ENCODE measurements at places on chromosomes 2 and 18. TPM values are rescaled to one million over a fixed set of nuclear protein-coding genes. Genes with fewer than 3 reads are reported as not detected.

GRCh38 chr2:241223211-241224017, 34.9 kb downstream of the ANO7 start:
- no peak overlapping the region for H3K27ac ChIP-seq
- no peak for DNase-seq
- H3K27me3 ChIP-seq = no peaks in the 10 kb centered on the region
- peaks cover 2% of the 10 kb centered on the region for H3K4me1 ChIP-seq
- no peaks in the 10 kb centered on the region for H3K36me3 ChIP-seq

Gene SP140L
- 15.2 TPM for total RNA-seq

GRCh38 chr2:217055624-217056023, 195.8 kb upstream of the TNP1 start:
- no peaks in the 10 kb centered on the region for H3K27me3 ChIP-seq
- no peak overlapping the region for H3K27ac ChIP-seq
- H3K4me3 ChIP-seq = no peak overlapping the region
- no peaks in the 10 kb centered on the region for H3K36me3 ChIP-seq
- no peak for DNase-seq

DNA sequence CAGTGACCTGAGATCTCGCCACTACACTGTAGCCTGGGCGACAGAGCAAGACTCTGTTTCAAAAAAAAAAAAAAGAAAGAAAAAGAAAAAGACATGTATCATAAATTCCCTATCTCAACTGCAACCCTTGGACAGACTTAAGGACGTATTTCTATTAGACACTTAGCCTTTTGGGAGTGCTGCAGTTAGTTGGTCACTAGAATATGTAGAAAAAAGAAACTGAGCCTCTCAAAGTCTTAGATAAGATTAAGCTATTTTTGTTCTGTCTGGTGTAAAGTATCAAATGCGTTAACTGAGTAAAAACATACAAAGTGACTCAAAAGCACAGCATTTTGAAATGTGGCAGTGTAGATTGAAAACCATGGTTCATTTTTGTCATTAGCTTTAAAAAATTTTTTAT, 7.3 kb downstream of the NBEAL1 start:
- no peak overlapping the region for H3K27ac ChIP-seq
- no peaks in the 10 kb centered on the region for H3K36me3 ChIP-seq
- DNase-seq = no peak
- no peaks in the 10 kb centered on the region for H3K4me1 ChIP-seq
- no peak overlapping the region for H3K4me3 ChIP-seq

GRCh38 chr2:26968001-26968400, 2.4 kb upstream of the MAPRE3 start:
- H3K4me3 ChIP-seq = no peak overlapping the region
- H3K27ac ChIP-seq = no peak overlapping the region
- no peaks in the 10 kb centered on the region for H3K36me3 ChIP-seq

DNA sequence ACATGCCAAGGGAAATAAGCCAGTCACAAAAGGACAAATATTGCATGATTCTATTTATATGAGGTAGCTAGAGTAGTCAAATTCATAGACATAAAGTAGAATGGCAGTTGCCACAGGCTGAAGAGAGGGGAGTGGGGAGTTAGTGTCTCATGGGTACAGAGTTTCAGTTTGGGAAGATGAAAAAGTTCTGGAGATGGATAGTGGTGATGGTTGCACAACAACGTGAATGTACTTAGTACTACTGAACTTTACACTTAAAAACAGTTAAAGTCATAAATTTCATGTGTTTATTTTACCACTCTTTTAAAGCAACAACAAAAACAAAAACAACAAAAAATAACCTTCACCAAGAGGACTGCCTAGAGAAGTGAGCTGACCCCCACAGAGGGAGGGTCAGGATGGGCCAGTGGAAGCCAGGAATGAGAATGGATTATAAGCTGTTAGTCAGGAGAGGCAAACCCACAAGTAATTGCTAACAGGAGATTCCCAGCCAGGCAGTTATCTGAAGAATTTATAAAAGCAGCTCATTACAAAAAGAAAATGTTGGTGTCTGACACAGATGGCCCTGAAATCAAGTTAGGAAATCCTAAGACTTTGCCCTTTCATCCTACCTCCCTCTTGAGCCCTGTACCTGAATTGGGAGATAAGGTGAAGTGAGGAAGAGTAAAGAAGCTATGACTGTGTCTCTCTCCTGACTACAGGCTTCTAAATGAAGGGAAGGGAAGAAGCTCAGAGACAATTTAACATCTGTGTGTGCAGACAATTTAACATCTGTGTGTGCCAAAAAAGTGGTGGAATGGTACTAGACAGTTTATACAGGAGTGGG, 263.4 kb downstream of the PDE11A start:
- H3K27ac ChIP-seq = no peak overlapping the region
- H3K4me3 ChIP-seq = no peak overlapping the region
- DNase-seq = no peak
- H3K4me1 ChIP-seq = peaks cover 2% of the 10 kb centered on the region
- no peaks in the 10 kb centered on the region for H3K27me3 ChIP-seq
- no peaks in the 10 kb centered on the region for H3K36me3 ChIP-seq

GRCh38 chr2:121888189-121888557, 132.7 kb downstream of the TSN start:
- H3K27ac ChIP-seq = no peak overlapping the region
- H3K36me3 ChIP-seq = no peaks in the 10 kb centered on the region
- no peak overlapping the region for H3K4me3 ChIP-seq
- no peaks in the 10 kb centered on the region for H3K4me1 ChIP-seq

GRCh38 chr2:21004181-21004572, 39.7 kb downstream of the APOB start:
- H3K4me3 ChIP-seq = no peak overlapping the region
- DNase-seq = no peak
- no peaks in the 10 kb centered on the region for H3K36me3 ChIP-seq
- H3K27me3 ChIP-seq = no peaks in the 10 kb centered on the region
- no peak overlapping the region for H3K27ac ChIP-seq
- H3K4me1 ChIP-seq = no peaks in the 10 kb centered on the region

DNA sequence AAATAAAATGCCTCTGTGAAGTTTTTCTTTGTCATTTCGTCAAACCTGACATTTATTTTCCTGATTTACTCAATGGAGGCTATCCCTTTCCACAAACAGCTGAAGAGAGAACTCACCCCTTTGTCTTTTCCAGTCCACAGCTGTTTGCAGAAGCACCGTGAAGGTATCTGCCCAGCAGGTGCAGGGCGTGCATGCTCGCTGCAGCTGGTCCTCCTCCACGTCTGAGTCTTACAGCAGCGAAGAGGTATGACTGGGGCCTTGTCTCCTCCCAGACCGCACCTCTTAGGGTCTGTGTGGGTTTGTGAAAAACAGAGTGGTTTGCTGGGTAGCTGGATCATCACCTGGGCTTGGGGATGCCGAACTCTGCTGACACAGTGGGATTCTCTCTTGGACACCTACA, 9.7 kb downstream of the SPP2 start:
- no peaks in the 10 kb centered on the region for H3K36me3 ChIP-seq
- no peak overlapping the region for H3K4me3 ChIP-seq
- H3K27ac ChIP-seq = no peak overlapping the region
- no peak for DNase-seq
- no peaks in the 10 kb centered on the region for H3K4me1 ChIP-seq

- no peak for DNase-seq
- H3K36me3 ChIP-seq = no peaks in the 10 kb centered on the region
- H3K4me3 ChIP-seq = no peak overlapping the region
- H3K4me1 ChIP-seq = peaks cover 7% of the 10 kb centered on the region
Observed at GRCh38 chr2:43345872-43346271, 119.5 kb upstream of the ZFP36L2 start.

- no peak for DNase-seq
- no peaks in the 10 kb centered on the region for H3K36me3 ChIP-seq
Observed at GRCh38 chr2:30248791-30249190, 17.5 kb downstream of the LBH start.

Gene VWA3B
- not detected for total RNA-seq

Gene AQP12A
- total RNA-seq = not detected

GRCh38 chr18:8794156-8794933, 89.0 kb downstream of the MTCL1 start:
- H3K4me3 ChIP-seq = no peak overlapping the region
- no peaks in the 10 kb centered on the region for H3K4me1 ChIP-seq
- H3K36me3 ChIP-seq = no peaks in the 10 kb centered on the region
- no peaks in the 10 kb centered on the region for H3K27me3 ChIP-seq
- DNase-seq = no peak
- no peak overlapping the region for H3K27ac ChIP-seq
